GM20000 (cell line): ENCODE measurements at places on chromosomes 1 and 21.

DNA sequence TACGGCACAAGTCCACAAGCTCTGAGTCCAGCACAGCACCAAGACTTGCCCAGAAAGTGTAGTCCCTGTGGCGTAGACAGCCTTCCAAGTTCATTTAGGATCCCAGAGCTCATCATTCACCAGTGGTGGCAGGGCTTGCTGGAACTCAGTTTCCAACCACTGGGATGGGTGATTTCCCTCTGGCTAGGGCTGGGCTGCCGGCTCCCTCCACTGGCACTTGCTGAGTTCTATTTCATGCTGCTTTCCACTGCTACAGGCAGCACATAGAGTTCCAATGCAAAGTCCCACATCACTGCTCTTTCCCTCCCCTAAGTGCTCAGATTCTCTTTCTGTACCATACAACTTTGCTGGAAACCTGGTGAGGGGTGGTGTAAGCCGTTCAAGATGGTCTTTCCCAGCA, 510.3 kb upstream of the TMPRSS15 start:
- DNase-seq, result no peak

GRCh38 chr1:22711591-22712501, 1.2 kb downstream of the EPHB2 start:
- DNase-seq, result peak; percentile 45

GRCh38 chr1:87329051-87329525, 408 bp downstream of the LMO4 start:
- DNase-seq, result peak; percentile 68

DNA sequence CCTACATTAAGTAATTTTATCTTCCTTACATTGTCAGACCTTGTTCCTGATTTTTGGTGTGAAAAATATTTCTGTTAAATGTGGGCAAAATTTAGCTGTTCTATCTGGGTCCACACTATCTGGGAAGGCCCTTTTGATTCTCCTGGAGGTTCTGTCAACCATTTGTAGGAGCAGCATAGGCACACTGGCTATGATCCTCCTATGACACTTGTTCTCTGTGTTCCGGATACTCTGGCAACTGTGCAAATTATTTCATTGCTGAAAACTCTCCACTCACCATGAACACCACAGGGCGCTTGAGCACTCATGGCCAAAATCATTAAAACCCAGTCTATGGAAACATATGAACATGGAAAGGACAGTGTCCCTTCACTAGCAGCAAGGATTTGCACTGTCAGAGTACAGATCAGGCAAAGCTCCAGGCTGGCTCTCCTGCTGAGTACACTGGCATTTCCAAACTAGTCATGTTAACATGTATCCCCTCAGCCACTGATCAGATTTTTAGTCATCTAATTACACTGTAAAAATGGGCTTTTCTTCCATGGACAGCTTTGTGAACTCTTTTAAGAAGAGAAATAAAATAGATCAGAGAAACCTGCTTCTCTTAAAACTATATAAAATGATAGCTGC, 43.9 kb upstream of the SGIP1 start:
- DNase-seq, result no peak

DNA sequence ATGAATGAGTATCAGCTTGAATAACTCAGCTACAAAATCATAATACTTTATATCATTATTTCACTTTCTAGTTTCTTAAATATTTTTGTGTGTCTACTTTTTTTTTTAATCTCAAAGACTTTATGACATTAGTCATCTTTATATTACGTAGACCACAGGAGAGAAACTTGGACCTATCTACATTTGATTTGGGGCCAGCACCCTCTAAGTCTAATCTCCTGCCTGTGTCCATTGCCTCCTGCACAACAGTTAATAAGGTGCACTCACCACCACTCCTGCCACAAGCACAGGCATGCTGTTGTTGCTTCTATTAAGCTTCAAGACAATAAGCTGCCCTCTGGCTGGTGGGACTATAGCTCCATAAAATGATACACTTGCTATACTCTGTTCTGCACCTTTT, 70.4 kb downstream of the DIRAS3 start:
- no peak for DNase-seq

- peak; percentile 30 for DNase-seq
Measured at GRCh38 chr21:29064850-29065481, 8.5 kb downstream of the CCT8 start.

GRCh38 chr1:104765085-104765484, 1015.4 kb downstream of the AMY1C start:
- peak; percentile 13 for DNase-seq

GRCh38 chr21:25956993-25957714, 213.4 kb downstream of the APP start:
- DNase-seq, result no peak

DNA sequence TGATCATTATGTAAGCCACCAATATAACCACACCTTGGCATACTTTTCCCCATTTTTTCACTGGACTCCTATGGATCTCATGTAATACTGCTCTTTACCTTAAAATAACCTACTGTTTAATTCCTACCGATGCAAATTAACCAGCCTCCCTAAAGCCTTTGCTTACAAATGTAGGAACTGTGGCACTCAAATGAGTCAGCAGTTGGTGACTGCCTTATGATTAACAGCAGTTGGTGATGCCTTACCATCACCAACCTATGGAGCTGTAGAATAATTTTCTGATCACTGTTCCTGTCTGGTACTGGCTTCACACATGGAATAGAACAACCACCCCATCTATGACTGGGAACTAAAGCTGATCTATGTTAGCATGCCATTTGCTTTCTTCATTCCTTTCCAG, 7.8 kb upstream of the NUDT17 start:
- no peak for DNase-seq

- DNase-seq, result no peak
Measured at GRCh38 chr21:24188506-24188905, 1418.8 kb downstream of the MRPL39 start.

DNA sequence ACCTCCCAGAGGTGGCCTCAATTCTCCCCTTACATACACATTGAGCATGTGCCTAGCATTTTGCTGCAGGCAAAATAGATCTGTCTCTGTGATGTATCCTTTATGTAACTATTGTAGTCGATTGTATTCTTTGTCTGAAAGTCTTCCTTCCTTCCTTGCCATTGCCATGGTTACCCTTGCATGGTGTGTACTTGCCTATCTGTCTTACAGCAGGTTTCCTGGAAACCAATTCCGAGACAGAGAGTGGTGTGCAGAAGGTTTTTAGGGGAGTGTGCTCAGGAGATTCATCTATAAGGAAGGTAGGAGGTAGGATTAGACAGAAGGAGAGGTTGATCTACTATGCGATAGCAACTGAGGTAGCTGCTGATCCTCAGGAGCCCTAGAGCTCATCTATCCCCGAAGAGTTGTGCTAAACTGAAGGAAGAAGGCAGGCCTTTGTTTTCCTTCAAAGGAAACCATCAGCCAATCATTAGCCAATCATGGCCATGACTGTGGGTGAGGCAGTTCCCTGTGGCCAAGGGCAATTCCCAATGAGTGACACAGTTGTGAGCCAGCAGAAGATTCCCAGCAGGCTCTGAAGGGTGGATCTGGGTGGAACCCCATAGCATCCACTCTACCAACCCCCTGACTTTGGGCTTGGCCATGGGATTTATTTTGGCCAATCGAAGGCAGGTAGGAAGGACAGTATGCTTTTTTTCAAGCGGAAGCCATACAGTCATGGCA, 15.0 kb downstream of the CITED4 start:
- no peak for DNase-seq

- no peak for DNase-seq
Measured at GRCh38 chr1:156751451-156751756, at the start of gene HDGF. HDGF (minus strand) TSS chr1:156751675; CDS start chr1:156751429, 246 bp downstream.

DNA sequence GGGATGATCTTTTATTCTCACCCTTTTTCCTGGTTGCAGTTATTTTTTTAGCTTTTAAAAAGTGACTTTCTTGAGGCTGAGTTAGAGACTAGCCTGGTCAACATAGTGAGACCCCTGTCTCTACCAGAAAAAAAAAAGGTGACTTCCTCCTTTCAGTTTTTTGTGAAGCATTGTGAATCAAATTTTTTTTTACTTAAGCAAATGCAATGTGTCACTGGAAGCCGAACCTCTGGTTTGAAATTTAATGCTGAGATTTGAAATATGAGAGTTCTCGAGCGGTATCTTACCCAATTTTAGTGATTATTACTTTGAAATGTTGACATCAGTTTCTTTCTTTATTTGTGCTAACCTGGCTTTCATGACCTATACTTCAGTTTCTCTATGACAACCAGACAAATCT, 3.6 kb downstream of the CAP1 start:
- DNase-seq, result no peak

- DNase-seq, result no peak
Measured at GRCh38 chr1:74679811-74680210, 6.2 kb upstream of the ERICH3 start.
